ENCODE measurements at places on chromosomes 12 and 14.

DNA sequence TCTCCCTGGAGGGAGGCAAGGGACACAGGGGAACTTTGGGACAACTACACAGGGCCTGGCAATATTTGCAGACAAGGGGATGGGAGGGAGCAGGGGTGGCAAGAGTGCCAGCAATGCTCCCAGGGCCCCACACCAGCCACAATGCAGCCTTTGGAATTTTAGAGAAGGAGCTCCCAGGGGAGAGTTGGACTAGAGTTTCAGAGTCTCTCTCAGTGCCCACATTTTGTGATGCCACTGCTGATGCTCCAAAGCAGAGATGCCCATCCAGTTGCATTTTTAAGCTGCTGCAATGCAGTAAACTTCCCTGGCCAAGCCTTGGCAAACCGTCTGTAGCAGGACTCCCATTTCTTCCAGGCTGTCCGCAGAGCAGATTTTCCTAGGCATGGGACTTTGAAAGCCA, 98.9 kb downstream of the ZFP36L1 start:
- DNase-seq: no peak

DNA sequence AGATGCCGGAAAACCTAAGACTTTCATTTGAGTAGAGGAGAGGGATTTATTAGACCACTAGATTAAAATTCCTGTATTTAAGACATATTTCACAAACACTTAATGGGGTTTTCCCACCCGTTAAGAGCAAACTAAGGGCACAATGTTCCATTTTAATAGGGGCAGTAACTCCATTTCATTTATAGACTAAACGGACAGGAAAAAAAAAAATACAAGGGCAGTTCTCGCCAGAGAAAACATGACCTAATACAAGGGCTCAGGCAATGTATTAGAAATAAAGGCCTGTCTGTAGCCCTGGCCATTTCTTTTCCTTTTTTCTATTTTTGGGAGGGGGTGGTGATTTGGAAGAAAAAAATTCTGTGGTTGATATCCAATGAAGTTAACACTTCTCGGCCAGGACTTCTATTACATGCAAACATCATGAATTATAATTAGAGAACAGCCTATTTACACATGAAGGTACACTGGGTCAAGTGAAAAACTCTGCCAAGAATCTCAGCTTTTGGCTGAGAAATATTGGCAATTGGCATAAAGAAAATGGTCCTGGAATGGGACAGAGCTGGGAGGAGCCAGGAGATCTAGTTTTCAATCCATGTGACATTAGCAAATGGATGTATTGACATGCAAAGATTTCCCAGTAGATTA, 641.1 kb upstream of the TBX3 start:
- DNase-seq: no peak

GRCh38 chr14:93011650-93012325, 88.8 kb downstream of the CHGA start:
- DNase-seq: no peak

DNA sequence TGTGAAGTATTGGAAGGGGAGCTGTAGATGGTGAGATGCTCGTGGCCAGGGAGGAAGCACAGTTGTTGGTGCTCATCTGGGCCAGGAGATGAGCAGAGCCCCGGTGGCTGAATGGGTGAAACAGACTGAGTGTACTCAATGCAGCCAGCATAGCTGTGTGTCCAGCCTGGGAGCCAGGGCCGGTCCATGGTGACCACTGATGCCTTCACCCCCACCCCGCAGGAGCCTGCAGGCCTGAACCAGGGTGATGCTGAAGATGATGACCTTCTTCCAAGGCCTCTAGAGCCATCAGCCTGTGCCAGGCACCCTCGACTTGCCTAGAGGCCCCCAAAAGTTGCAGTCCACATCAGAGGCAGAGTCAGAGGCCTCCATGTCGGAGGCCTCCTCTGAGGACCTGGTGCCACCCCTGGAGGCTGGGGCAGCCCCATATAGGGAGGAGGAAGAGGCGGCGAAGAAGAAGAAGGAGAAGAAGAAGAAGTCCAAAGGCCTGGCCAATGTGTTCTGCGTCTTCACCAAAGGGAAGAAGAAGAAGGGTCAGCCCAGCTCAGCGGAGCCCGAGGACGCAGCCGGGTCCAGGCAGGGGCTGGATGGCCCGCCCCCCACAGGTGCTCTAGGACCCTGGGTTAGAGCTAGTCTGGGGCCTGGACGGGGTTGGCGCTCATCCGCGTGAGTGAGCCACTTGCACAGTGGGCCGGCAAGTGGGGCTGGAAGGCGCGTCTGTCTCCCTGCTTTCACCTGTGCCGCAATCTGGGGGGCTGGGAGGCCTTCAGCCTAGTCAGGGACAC, 3.0 kb downstream of the TNFAIP2 start:
- DNase-seq: no peak

DNA sequence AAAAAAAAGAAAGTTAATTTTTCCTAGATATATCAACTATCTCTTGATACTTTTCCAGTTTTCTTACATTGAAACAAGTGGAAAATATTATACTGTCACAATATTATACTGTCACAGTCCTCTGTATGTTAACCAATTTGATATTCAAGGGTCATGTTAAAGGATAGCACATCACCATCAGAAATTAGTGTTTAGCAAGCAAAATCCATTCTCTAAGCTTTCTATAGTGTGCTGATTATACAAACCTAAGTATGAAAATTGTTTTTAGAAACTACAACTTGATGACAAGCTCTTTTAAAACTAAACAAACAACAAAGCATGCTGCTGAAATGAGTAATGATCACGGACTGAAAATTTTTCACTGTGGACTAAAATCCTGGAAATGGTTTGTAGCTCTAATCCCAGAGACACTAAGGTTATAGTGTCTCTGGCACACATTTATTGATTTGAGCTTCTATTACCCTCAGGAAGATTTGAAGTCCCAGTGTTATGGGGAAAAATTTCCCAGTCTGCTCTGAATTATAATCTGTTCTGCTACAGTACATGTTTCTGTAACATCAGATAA, 9.7 kb downstream of the SPTSSA start:
- DNase-seq: no peak

- DNase-seq: no peak
These were observed 68.5 kb upstream of the FUT8 start for GRCh38 chr14:65344011-65344410.

- peak; percentile 16 for DNase-seq
These were observed 1.2 kb downstream of the ZBTB25 start for GRCh38 chr14:64502456-64502855.

GRCh38 chr14:57461777-57462320, 31.8 kb downstream of the CCDC198 start:
- peak; percentile 38 for DNase-seq

GRCh38 chr12:133130808-133131128, 341 bp downstream of the ZNF10 start:
- peak; percentile 32 for DNase-seq

- DNase-seq: no peak
These were observed 149.7 kb downstream of the C12orf75 start for GRCh38 chr12:105480162-105480561.

DNA sequence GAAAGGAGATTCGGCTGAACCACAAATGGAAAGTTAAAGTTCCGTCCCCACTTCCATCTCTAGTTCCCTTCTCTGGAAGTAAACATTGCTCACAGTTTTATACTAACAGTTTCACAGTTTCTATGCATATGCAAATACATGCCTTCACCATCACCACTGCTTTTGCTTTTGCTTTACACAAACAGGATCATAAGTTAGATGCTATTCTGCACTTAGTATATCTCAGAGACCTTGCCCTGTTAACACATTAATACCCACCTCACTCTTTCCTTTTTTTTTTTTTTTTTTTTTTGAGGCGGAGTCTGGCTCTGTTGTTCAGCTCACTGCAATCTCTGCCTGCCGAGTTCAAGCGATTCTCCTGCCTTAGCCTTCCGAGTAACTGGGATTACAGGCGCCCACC, 890 bp downstream of the TEP1 start:
- no peak for DNase-seq

GRCh38 chr12:91663310-91663709, 480.7 kb upstream of the DCN start:
- DNase-seq: no peak

DNA sequence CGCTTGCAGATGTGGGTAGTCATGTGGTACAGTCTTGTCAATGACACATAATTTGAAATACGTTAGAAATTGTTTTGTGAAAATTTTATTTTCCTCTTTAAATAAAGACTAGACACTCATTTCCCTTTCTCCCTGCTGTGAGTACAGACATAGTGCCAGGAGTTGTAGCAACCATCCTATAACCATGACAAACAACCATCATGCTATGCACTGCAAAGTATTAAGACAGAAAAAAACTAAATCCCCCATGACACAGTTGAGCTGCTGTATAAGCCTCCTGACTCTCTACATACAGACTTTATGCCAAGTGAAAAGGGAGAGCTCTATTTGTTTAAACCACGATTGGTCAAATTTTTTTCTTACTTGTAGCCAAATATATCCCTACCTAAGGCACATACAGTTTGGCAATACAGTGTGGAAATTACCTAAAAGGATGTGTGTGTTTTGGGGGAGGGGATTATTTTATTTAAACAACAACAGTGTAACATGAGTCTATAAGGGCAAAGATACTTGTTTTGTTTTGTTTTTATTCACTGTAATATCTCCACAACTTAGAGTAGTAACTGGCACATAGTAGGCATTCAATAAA, 45.0 kb upstream of the KRR1 start:
- no peak for DNase-seq

DNA sequence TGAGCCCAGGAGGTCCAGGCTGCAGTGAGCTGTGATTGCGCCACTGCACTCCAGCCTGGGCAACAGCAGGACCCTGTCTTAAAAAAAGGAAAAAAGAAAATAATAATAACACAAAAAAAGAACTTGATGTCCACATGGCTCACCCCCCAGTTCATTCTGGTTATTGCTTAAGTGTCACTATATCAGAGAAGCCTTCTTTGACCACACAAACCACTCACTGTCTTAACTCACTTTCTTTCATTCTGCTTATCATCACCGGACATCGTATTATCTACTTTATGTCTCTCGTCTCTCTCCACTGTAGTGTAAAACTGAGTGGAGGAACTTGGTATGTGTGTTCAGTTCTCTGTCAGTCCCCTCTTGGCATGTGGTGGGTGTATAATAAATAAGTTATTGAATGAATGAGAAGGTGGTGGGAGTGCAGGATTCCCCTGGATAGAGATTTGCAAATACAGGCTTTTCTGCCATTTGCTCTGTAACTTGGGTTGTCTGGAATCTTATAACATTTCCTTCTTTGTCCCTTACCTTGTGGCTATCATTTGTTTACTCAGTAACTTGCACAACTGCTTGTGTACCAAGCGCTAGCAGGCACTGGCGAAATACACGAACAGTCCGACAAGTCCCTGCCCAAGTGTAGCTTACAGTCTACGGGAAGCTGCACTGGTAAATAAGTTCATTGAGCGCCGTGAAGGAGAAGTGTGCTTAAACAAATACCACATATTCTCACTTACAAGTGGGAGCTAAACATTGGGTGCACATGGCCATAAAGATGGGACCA, 86.6 kb upstream of the TRAF3 start:
- peak; percentile 39 for DNase-seq

- DNase-seq: no peak
These were observed 4.6 kb upstream of the RPS26 start for GRCh38 chr12:56037161-56037560.

DNA sequence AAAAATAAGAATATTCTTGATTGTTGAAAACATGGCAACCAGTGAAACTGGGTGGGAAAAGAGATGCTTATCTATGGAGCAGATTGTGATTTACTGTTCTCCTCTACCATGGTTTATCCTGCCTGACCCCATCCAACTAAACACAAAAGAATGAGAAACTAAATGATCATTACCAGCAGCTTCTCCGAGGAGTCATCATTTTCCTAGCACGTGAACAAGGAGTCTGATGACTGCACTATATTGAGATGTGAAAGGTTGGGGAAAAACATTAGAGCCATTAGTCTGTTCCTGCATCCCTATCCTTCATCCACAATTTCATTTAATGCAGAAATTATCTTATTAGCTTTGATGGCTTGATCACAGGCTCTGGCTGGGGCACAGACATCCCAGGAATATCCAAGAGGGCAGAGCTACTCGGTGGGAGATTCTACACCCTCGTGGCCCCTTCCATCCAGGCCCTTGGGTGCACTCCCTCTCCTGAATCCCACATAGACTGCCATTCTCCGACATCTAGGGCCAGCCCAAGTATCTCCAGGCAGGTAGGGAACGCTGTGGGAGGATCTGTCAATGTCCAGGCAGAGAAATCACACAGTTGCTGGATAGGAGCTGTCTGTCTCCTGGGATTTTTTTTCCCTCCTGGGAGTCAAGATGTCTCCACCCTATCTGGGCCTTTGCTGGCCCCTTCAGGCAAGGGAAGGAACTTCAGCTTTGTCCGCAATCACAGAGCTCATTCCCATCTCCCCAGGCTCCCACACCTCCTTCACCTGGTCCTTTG, 43.3 kb upstream of the DHRS4 start:
- DNase-seq: peak; percentile 68

Data from hepatocyte (in vitro differentiated cells).